Hepatocyte (in vitro differentiated cells): ENCODE measurements at places on chromosomes 11 and 22.

GRCh38 chr22:23530106-23530505 lies 50.0 kb downstream of the IGLL1 start:
- no peak for DNase-seq

GRCh38 chr11:69889400-69890318 lies 70.4 kb upstream of the FGF3 start:
- DNase-seq = no peak

DNA sequence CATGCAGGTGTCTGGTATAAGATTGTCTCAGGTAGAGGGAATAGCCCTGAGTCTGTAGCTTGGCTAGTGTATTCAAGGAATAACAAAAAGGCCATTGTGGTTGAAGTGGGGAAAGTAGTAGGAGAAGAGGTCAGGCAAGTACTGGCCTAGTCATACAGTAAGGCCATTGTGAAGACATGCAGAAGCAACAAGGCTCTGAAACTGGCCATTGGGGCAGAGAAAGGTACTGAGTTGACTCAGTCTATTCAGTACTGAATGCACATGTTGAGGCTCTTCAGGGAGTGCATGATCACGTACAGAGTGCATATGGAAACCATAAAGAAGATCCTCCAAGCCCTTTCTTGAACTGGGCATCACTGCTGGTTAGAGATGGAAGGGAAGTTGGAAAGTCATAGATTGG lies 477.6 kb downstream of the SOX6 start:
- no peak for DNase-seq

GRCh38 chr11:59262177-59262818 lies 49.6 kb upstream of the MPEG1 start:
- no peak for DNase-seq

- DNase-seq = no peak
These were observed 59.2 kb upstream of the B3GAT1 start for GRCh38 chr11:134471087-134471715.

GRCh38 chr11:17978553-17979287 lies 34.1 kb downstream of the SERGEF start:
- peak; percentile 75 for DNase-seq

GRCh38 chr11:64842851-64843685 lies 1.4 kb downstream of the CDC42BPG start:
- peak; percentile 81 for DNase-seq
